CD4-positive, alpha-beta T cell treated with Interferon gamma for 1 hour (primary cell): ENCODE measurements at places on chromosomes 12 and 14.

DNA sequence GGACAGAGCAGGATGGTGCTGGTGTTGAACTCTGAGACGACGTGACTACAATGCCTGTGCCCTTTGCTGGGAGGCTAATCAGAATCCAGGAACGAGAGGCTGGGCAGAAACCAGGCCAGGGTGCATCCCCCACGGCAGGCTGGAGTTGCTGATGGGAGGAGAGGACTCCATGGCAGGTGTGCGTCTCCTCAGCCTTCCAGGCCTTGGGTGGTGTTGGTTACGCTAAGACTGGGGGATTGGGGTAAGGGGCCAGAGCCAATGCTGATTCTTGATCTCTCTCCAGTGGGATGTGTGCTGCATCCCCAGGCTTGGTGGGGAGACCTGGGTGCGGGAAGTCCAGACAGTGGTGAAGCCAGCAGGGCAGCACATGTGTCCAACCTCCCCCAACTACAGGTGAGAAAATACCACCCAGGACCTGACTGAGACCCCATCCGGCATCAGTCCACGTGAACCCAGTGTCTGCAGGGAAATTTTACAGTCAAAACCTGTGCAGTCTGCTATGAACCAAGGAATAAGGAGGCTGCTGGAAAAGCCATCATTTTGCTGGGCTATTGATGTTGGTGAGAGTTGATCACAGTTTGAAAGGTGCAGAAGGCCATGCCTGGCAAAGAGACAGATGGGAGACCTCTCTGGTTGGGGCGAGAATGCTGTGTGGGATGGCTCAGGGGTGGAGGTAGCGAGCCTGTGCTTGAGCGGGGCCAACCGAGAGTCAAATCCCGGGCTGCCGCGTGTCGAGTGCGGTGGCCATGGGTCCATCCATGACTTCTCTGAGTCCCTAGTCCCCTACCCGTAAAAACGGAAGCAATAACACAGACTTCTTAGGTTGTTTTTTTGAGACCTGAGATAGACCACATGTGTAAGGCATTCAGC, 89.8 kb downstream of the NTF3 start:
- DNase-seq = no peak

DNA sequence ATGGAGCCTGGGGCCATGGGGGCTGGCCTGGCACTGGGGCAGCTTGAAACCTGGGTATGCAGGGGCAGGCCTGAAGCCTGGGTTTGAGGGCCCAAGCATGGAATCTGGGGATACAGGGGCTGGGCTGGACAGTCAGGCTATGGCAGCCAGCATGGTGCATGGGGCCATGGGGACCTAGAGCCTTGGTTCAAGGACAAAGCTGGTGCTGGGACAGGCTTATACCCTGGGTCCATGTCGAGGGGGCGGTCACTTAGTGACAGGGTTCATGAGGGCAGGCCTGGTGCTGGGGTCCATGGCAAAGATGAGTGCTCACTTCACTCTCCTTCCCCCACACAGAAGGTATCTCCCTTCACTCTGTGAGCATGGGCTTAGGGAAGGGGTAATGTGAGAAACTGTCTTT, 116.2 kb downstream of the BBS10 start:
- DNase-seq = no peak

DNA sequence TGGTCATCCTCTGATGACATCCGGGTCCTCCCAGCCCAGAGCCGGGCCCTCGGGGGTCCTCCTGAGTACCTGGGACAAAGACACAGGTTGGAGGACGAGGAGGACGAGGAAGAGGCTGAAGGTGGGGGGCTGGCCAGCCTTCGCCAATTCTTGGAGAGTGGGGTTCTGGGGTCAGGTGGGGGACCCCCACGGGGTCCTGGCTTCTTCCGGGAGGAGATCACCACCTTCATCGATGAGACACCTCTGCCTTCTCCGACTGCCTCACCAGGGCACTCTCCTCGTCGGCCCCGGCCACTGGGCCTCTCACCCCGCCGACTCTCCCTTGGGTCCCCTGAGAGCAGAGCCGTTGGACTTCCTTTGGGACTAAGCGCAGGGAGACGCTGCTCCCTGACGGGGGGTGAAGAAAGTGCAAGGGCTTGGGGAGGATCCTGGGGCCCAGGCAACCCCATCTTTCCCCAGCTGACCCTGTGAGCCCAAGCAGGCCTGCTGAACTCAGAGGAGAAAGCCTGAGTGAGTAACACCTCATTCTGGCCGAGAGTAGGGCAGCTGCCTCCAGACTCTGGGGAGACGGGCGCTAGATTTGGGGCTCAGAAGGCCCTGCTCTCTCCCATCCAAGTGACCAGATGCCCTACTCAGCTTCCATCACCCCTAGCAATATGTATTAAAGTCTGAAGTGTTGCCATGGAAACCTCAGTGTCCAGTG, 1.3 kb upstream of the P3H3 start:
- no peak for DNase-seq

DNA sequence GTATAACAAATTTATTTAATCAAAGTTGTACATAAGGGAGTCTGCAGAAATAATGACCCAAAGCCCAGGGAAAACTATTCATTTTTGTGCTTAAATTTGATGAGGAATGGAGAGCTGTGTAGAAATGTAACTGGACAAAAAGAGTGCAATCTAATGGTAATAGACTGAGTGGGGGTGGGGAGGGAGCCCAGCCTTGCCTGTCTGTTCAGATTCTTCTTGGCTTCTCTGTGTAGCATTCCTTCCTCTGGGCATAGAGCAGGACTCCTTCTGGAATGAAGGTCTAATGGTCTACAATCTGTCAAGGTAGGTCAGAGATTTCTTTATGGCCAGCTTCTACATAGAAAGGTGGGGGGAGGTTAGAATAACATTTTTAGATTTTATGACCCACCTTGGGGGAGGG, 126.1 kb downstream of the SYT10 start:
- DNase-seq = no peak

DNA sequence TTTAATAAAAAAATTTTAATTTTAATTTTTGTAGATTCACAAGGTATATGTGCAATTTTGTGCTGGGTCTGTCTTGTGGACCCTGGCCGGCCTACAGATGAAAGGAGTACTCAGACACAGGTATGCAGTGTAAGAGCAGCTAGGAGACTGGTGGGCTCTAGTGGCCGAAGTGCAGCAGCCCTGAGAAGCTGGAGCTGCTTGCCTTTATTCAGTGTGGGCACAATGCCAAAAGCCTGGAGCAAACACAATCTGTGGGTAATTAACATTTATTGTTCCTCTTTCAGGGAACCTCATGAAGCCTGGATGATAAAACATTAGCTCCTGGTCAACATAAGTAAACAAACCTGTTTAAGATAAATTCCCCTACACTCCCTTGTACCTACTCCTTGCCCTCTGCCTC, 135.7 kb upstream of the SEL1L start:
- no peak for DNase-seq

DNA sequence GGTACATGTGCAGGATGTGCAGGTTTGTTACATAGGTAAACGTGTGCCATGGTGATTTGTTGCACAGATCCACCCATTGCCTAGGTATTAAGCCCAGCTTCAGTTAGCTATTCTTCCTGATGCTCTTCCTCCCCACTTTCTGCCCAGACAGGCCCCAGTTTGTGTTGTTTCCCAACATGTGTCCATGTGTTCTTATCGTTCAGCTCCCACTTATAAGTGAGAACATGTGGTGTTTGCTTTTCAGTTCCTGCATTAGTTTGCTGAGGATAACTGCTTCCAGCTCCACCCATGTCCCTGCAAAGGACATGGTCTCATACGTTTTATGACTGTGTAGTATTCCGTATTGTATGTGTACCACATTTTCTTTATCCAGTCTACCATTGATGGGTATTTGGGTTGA, 251.7 kb upstream of the NOVA1 start:
- no peak for DNase-seq

DNA sequence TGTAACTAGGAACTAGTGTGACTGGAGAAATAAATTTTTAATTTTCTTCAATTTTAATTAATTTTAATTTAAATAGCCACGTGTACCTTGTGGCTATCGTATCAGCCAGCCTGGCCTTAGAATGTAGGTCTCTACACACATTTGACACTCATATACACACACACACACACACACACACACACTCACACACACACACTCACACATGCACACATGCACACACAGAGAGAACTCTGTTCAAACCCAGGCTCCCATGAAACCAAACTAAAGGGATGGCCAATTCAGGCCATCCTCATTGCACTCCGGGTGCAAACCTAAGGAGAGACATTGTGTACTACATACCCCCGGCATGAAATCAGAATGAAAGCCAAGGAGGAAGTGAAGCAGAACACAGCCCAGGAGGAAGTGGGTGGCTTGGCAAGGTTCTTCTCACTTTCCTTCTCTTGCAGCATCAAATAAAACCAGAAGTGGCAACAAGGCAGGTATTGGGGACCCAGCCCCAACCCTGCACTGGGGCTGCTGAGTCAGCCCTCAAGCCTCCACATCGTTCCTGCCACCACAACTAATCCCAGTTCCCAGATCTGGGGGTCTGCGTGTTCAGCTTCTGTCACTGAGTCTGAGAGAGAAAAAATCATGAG, 26.2 kb upstream of the CHPT1 start:
- DNase-seq = peak; percentile 47

DNA sequence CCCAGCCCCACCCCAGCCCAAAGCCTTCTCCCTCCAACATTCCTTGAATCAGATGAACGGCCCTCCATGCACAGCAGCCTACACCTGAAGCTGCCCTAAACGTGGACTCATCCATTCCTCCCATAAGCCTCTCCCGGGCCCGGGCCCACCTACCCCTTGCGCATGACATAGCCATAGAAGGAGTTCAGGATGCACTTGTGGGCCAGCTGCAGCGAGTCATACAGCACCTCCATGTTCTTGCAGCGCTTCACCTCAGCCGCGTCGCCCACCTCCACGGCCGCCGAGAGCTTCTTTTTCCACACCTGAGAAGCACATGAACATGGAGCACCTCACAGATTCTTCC, 22.0 kb downstream of the POLE start:
- no peak for DNase-seq

DNA sequence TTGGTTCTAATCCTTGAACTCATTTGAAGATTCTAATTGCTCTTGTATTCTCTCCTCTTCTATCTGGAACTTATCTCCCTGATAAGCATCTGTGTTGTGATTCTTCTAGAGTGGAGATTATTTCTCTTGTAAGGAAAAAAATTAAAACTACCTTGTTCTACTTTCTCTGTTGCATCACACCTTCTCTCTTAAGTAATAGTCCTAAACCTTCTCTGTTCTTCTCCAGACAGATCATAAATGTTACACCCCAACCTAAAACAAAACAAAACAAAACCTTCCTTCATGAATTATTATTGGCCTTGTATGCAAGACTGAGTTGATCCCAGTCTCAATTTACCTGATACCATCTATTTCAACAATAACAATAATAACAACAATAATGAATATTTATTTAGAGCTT, 612.1 kb downstream of the DIO2 start:
- no peak for DNase-seq

- no peak for DNase-seq
Observed at GRCh38 chr12:104677441-104678089, 220.8 kb downstream of the CHST11 start.

DNA sequence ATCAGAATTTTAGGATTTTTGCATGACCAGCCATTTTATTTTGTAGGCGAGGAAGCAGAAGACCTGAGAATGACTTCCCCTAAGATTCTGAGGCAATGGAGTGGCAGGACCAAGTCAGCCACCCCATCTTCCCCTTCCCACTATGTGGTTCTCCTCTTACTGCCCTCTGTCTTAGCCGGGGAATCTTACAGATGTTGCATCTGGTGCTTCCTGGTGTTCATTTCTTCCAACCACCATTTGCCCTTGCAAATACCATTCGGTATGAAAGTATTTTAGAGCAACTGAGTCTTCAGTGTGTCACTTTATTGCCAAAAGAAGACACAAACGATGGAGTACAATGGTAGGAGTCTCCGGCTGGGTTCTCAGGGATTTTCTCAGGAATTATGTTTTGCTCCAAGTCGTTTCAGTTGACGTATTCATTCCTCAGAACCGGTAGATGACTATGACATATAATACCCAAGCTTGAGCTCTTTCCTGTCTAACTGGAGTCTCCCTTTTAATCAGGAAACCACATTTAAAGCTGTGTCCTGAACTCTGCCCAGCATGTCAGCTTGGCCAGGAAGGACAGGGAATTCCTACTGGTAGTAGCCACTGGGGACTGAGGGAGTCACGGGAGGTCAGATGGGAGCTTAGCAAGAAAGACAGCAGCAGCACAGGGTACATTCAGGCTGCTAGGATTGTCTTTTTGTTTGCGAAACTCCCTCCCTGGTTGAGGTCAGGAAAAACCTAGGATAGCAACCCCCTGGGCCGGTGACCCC, 87.0 kb downstream of the SAMD4A start:
- no peak for DNase-seq

DNA sequence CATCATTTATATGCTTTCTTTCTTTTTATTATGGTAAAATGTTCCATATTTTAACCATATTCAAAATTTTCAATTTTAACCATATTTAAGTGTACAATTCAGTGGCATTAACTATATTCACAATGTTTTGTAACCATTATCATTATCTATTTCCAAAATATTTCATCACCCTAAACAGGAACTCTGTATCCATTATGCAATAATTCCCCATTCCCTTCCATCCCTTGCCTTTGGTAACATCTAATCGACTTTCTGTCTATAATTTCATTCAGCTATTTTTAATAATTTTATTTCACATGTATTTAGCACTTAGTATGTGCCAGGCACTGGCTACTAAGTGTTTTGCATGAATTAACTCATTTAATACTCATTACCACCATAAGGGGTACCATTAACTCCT, 287.5 kb downstream of the NELL2 start:
- no peak for DNase-seq

DNA sequence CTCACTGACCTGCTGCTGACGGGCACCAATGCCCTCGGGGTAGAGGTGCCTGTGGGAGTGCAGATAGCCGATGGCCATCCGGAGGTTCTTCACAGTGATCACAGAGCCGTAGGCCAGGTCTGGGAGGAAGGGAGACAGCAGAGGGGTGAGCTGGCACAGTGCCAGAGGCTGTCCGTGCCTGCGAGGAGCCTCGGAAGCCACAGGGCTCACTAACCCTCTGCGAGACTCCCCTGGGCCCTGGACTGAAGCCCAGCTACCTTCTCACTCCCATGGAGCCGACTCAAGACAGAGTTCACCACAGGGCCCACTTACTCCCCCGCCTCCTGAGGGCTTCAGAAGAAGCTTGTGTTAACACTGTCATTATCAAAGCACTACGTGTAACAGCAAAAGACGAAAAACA, 24.5 kb downstream of the POMT2 start:
- DNase-seq = no peak

- no peak for DNase-seq
Observed at GRCh38 chr12:21697904-21698630, 40.4 kb upstream of the LDHB start.

DNA sequence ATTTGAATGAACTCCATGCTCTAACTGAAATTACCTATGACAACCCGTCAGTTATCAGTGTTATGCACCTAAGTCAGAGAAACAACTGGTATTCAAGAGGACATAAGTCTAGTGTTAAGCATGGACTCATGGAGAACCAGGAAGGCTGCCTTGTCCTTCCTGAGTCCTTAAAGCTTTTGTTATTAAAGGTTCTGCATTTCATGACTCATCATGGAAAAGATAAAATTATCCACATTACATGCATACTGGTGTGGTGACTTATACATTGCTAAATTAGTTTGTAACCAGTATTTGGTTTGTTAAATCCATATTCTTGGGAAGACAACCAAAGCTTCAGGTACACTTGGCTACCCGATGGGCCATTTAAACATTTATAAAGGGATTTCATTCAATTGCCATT, 6.5 kb upstream of the OR4E1 start:
- no peak for DNase-seq

GRCh38 chr14:98877065-98877464, 394.9 kb downstream of the BCL11B start:
- no peak for DNase-seq

GRCh38 chr14:50865391-50866076, 6.3 kb upstream of the ABHD12B start:
- no peak for DNase-seq
